ENCODE measurements at places on chromosomes 5 and 9.

GRCh38 chr5:180135128-180135955 lies 63.8 kb upstream of the RNF130 start:
- DNase-seq: peak; percentile 78

GRCh38 chr5:107483231-107484024 lies 187.3 kb downstream of the EFNA5 start:
- no peak for DNase-seq

DNA sequence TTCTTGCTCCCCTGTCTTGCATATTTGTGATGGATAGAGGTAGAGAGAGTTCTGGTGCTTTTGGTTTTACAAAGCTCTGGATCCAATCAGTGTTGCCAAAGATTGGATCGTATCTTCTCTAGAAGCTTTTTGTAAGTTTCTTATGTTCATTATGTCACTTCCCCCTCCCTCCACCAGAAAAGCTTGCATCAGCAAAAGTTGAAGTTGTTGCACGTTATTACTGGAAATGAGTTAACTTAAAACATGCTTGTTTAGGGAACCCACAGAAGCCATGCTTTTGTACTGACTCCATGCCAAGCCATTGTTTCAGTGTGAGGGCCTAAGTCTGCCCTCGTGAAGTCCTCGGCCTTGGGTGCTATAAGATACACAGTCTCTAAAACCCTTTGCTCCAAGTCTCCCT lies 186.5 kb downstream of the ERCC6L2 start:
- DNase-seq: no peak

- DNase-seq: no peak
Measured at GRCh38 chr5:170028124-170028523, 47.8 kb upstream of the INSYN2B start.
